ENCODE measurements at places on chromosomes 16 and 17. TPM values are rescaled to one million over a fixed set of nuclear protein-coding genes. Genes with fewer than 3 reads are reported as not detected.

- peak; percentile 86 for DNase-seq
These were observed 45.3 kb downstream of the DDX19A start for GRCh38 chr16:70391881-70392481.

DNA sequence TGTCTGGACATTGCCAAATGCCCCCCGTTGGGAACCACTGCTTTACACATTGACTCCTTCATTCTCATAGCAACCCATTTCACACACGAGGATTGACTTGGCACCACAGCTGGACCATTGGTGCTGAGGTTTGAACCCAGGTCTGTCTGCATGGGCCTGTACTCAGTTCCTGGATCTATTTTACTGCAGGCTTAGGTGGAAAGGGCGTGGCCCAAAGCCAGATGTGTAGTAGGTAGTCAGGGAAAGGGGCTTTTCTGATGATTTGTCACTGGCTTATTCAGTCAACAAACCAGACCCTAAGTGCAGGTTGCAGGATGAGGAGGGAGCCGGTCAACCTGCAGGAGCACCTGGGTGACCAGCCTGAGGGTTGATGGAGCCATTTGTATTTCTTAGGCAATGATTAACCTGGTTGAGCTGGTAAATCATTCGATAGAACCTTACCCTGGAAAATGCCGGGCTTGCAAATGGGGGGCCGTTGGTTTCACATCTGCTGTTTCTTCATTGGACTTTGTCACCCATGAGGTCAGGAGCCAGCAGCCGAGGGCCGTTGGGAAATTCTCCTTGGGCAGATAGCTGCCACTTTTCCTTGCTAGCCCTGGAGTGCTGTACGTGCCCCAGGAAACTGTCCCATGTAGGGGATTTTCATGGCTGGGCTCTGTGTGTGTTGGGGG lies 104.4 kb downstream of the CMIP start:
- DNase-seq = no peak

Gene ABCA8
- 23.3 TPM for total RNA-seq

Gene PDILT
- total RNA-seq = not detected

Gene CHRNE
- total RNA-seq = 0.52 TPM

GRCh38 chr17:76946111-76946771 lies 78.0 kb downstream of the MGAT5B start:
- DNase-seq = no peak

- DNase-seq = no peak
These were observed 40.7 kb upstream of the MAP3K14 start for GRCh38 chr17:45357364-45357997.

- no peak for DNase-seq
These were observed 66.0 kb downstream of the RPH3AL start for GRCh38 chr17:286571-286970.

DNA sequence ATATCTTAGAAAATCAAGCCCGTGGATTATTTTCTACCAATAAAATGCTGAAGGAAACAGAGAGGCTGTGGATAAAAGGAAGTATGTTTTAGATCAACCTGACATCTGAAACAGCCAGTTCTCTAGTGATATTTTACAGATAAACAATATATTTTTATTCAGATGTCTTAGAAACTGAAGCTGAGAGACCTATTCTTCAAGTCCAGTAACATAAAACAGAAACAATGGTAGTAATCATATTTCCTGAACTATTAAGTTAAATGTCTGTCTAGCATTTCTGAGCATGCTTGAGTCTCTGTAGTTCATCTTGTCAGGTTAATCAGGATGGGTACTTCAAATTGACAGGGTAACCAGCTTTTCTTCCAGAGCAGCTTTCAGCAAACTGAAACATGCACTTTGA lies 449.6 kb upstream of the TOM1L1 start:
- DNase-seq = no peak

Gene BEAN1
- not detected for total RNA-seq

Gene MMP15
- total RNA-seq = 3.6 TPM

DNA sequence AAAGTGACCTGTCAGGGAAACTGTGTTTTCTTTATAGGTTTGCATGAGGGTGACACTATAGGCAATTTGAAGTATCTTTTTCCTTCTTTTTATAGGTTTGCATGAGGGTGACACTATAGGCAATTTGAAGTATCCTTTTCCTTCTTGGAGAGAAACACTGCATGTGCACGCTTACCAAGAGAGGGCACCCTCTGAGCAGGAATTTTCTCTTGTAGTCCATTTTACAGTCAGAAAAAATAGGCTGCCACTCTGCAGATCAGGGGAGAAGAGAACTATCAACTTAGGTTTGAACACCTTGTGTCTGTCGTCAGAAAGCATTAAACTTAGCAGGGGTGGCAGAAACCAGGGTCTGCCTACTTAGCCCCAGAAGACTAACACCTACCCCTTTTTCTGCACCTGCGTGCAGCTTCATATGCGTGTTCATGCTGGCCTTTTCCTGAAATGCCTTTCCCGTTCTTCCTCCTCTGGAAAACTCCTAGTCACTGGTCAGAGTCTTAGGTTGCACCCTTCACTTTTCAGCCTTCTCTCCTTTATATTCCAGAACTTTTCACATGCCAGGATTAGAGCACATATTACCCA lies 16.4 kb upstream of the SMIM36 start:
- DNase-seq = peak; percentile 24

DNA sequence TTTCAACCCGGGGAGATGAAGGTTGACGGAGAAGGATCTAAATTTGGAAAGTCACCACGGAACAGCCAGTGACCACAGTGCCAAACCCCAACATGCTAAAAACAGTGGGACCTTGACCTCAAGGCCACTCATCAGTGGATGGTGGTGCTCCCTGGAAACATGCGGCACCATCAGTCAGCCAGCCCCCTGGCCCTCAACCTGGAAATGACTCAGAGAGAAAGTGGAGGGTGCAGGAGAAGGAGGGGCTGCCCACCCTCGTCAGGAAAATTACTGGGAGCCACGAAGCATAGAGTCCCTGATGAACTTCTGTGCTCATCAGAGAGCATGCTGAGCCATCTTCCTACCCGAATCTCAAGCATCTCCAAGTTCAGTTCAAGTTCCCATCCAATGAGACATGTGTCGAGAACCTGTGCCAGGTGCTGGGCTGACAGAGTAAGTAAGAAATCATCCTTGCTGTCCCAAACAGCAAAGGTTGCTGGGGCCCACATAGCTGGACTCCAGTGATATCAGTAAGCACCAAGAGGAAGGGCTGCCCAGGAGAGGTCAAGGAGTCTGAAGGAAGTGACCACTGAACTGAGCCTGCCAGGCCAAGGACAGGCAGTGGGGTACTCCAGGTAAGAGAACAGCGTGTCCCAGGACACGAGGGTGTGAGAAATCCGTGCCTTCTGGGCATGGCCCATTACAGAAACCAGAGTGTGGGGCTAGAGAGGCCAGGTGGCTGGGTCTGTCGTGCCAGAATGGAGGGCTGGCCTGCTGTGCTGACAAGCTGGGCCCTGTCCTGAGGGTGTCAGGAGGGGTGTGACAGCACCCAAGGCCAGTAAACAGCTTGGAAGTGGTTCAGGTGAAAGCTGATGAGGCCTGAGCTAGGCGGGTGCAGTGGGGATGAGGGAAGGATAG lies 5.2 kb downstream of the PECAM1 start:
- peak; percentile 45 for DNase-seq

Gene ANKS3
- 9.9 TPM for total RNA-seq

DNA sequence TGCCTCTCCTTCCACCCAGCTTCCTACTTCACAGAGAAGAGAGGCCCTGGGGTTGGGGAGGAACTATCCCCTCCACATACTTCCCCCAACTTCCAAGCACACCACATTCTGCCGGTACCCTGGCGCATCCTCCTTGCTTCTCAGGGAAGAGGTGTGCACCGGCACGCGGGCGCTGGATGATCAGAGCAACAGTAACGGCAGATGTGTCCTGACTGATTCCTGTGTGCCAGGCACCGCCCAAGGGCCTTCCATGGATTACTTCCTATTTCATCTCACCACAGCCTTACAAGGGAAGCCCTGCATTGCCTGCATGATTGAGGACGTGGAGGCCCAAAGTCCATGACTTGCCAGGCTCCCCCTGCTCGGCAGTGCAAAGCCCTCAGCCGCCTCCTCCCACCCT lies 21.1 kb upstream of the MLKL start:
- DNase-seq = no peak

GRCh38 chr17:29615492-29616299 lies 7.0 kb downstream of the CORO6 start:
- DNase-seq = peak; percentile 86

Gene TMEM92
- total RNA-seq = not detected

Gene OSGIN1
- 14.4 TPM for total RNA-seq

DNA sequence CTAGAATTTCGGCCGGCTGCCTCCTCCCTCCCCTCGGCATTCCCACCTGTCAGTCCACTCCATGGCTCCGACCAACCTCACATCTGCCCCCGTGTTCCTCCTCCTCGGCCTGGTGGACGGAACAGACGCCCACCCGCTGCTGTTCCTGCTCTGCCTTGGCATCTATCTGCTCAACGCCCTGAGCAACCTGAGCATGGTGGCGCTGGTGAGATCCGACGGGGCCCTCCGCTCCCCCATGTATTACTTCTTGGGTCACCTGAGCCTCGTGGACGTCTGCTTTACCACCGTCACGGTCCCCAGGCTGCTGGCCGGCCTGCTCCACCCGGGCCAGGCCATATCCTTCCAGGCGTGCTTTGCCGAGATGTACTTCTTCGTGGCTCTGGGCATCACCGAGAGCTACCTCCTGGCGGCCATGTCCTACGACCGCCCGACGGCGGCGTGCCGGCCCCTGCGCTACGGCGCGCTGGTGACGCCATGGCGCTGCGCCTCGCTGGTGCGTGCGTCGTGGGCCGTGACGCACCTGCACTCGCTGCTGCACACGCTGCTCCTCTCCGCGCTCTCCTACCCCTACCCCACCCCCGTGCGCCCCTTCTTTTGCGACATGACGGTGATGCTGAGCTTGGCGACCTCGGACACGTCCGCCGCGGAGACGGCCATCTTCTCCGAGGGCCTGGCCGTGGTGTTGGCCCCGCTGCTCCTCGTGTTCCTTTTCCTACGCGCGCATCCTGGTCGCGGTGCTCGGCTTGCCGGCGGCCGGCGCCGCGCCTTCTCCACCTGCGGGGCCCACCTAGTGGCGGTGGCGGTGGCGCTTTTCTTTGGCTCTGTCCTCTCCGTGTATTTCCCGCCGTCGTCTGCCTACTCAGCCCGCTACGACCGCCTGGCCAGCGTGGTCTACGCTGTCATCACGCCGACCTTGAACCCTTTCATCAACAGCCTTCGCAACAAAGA lies at the start of gene OR3A2:
Gene OR3A2, minus strand, starts transcription at position 440 of the 948 bp plus-strand sequence.
- no peak for DNase-seq

Gene SLC16A11
- total RNA-seq = 0.31 TPM

GRCh38 chr17:67080804-67081203 lies 36.5 kb downstream of the CACNG1 start:
- DNase-seq = no peak

- DNase-seq = no peak
These were observed 29.2 kb downstream of the CASKIN2 start for GRCh38 chr17:75486151-75486550.

Gene KRT28
- not detected for total RNA-seq

Gene CACNG5
- not detected for total RNA-seq

GRCh38 chr16:50083996-50084395 lies 18.2 kb downstream of the HEATR3 start:
- no peak for DNase-seq

DNA sequence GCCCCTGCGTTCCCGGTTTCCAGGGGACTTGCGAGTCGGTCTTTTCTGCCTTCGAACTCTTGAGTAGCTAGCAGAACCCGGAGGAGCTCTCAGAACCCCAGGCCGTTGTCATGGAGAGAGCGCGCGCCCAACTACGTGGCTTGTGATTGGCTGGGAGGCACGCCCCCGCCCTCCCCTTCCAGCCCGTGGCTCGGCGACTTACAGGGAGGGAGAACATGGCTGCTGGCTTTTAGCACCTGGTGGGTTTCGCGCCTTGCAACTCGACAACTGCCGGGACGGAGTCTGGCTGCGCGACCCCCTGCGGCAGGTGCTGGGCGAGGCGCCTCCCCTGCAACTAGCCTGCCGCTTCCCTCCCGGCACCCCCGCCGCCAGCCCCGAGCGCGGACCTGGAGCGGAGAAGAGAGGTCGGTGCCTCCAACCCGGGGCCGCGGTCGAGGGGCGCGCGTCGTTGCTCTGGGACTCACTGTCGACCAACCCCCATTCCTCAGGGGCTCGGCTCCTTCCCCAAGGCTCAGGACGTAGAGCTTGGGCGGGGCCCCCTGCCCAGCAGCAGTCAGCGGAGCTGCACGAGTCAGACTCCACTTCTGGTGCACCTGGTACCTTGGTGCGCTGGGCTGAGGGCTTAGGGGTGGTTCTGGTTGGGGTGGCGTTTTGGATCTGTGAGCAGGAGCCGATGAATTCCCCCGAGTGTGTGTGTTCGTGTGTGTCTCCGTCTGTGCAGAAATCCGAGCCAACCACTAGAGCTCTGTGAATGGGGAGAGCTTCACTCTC lies 9.0 kb upstream of the ZFP90 start:
- DNase-seq = peak; percentile 65

- peak; percentile 83 for DNase-seq
These were observed 3.4 kb upstream of the ZNF385C start for GRCh38 chr17:42101513-42102292.

GRCh38 chr16:69893106-69893505 lies 58.0 kb upstream of the CLEC18A start:
- DNase-seq = no peak
